ENCODE measurements at places on chromosomes 12 and 14.

GRCh38 chr14:30607156-30607780 is 14.9 kb upstream of the SCFD1 start:
- no peak for DNase-seq

GRCh38 chr12:108418164-108418890 is 79.2 kb upstream of the CMKLR1 start:
- no peak for DNase-seq

DNA sequence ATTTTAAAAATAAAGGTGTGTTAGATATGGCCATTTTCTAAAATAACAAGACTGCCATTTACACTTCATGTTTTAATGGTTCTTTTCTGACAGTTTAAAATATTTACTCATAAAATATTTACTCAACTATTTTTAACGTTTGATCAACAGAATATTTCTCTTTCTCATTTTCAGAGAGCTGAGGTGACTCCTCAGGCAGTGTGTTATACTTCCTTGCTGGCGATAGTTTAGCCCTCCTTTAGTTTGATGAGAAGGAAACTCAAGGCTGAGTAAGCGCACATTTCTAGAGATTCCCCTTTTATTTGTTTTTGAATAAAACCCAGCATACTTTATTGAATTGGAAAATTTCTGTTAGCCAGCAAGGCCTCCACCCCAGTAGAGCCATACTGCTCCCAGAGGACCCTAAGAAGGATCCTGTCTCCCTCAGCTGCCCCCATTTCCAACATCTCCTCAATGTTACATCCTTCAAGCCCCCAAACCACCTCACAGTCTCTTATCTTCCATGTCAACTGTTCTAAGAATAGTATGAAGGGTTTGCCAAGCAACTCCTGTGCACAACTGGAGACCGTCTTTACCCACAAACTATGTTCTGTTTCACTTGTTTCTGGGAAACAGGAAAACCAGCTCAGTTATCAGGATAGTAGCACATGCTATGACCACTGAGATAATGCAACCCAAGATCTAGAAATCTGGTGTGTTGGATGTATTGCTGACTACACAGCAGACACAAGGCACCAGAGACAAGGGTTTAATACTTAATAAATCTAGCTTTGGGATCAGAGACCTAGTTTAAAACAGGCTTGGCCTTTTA is 129.5 kb downstream of the STXBP6 start:
- no peak for DNase-seq

- DNase-seq = no peak
Observed at GRCh38 chr12:131959116-131959515, 9.4 kb downstream of the EP400 start.

DNA sequence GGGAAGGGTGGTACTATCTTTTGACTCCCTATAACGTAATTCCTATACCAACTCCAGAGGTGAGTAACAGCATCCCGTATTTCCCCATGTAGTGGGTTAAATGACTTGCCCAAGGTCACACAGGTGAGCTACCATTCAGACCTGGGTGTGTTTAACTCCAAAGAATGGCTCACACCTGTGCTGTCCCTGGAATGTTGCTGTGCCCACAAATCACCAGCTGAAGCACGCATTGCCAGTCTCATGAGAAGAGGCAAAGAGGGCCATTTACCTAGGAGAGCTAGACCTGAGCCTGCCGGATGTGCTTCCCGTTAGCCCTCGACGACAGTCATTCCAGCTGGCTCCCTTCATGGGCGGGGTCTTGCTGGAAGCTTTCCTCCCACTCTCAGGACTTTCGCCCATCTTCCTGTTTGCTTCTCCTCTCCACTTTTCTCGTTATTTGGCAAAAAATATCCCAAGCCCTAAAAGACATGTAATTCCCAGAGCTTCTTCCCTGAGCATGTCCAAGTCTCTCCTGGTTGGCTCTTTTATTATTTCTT is 106.6 kb upstream of the VASH1 start:
- DNase-seq = no peak

- DNase-seq = no peak
Observed at GRCh38 chr12:69476276-69477017, 6.3 kb downstream of the FRS2 start.

DNA sequence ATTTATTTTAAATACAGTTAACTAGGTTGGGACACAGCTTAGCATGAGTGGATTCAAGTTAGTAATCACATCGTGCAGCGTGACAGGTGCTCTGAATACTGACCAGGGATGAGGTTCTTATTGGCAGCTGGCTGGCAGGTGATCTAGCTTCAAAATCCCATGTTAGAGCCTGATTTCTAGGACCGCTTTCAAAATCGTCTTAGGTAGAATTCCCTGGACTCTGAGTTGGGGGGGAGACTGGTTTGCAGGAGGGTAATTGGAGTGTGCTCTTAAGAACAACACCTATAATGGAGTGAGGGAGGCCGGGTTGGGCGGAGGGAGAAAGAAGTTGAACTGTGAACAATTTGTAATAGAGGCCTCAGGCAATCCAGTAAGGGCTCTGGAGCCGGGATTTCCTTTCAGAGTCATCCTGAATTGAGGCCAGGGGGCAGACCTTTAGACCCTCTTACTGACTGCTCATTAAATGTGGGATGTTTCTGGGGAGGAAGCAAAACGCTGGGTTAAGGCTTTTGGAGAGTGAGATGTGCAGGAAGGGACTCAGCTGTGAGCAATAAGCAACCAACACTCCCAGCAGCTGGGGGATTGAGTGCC is 874 bp upstream of the YARS2 start:
- DNase-seq = no peak

- DNase-seq = no peak
Observed at GRCh38 chr14:104877066-104877805, 12.2 kb downstream of the CEP170B start.

DNA sequence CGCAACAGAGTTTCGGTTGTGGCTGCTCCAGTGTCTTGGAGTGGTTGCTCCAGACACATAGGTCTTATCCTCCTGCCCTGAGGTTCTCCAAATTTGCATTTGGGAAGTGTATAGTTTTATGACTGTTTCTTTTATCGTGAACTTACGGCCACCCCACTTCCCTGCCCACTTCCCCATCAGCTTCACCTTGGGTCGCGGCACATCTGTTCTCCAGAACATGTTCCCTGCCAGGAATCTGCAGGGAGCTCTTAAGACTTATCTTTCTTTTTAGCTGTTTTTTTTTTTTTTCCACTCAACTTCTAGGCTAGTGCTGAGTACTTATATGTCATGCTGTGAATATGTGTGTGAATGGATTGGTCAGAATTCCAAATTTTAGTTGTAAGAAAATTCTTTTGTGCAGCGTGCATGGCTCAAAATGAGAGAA is 75.4 kb downstream of the ETV6 start:
- no peak for DNase-seq

DNA sequence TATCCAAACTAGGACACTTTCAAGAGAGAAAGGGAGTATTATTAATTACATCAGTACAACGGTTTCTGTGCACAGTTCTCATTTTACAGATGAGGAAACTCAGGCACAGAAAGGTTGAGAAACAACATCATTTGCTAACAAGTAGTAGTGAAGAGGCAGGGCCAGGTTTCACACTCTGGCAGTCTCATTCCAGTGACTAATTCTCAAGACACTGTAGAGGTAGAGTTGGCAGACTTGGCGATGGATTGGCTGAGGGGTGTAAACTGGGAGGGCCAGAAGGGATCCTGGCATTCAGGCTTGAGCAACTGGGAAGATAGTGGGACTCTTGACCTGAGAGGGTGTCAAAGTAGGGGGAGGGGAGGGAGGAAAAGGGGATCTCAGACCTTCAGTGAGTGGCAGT is 73.8 kb upstream of the BDKRB2 start:
- DNase-seq = no peak

GRCh38 chr12:68352067-68352466 is 19.9 kb upstream of the MDM1 start:
- no peak for DNase-seq

DNA sequence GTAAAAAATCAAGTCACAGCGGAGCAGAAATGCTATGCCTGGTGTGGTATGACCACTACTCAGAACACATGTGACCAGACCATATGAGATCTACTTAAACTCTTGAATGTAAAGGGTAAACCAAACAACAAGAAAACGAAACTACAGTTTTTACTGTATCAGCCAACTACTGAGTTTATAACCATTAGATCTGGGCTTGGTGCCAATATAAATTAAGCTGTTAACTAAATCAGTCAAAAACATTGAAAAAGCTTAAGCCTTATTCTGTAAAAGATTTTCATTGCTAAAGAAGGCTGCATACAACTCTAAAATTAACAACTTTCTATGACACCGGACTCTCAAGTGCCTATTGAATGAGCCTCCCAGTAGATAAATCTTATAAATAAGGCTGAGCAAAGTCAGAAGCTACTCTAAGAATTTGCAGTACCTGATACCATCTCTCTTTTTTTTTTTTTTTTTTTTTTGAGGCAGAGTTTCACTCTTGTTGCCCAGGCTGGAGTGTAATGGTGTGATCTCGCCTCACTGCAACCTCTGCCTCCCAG is 35.4 kb downstream of the SPTLC2 start:
- DNase-seq = peak; percentile 40

GRCh38 chr14:73424453-73424852 is 33.9 kb downstream of the NUMB start:
- DNase-seq = no peak

DNA sequence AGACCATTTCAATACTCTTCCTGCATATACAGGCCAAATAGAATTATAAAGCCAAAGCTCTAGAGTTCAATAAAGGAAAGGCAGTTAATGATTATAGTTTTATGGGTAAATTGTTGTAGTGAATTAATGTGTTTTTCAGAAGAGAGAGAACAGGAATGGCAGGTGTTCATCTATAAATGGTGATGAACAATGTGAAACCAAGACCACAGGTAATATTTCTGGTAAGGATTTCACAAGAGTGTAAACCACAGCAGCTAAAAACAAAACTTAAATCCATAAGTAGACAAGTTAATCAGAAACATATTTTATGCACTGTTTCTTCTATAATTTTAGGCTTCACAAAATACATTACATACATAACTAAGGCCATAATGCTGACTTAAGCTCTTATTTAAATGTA is 204.4 kb downstream of the SYT1 start:
- no peak for DNase-seq

GRCh38 chr12:91183551-91183950 is 934 bp upstream of the DCN start:
- DNase-seq = no peak

GRCh38 chr12:5197131-5197530 is 153.5 kb downstream of the KCNA5 start:
- DNase-seq = no peak

DNA sequence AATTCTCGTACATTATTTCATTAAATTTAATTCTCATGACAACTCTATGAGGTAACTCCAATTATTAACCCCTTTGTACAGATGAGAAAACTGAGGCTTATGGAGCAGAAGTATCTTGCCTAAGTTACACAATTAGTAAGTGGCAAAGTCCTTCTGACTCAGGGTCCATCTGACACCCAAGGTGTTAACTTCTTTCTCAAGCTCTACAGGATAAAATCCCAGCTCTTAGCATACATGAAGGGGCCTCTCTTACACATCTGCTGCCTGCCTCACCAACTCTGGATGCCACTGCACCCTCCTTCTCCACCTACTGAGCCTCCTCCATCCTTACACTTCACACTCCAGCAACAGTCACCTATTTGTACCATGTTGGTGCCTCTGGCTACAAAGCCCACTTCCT is 4.3 kb upstream of the KRT72 start:
- no peak for DNase-seq

GRCh38 chr14:38199076-38199475 is 8.6 kb upstream of the SSTR1 start:
- no peak for DNase-seq

DNA sequence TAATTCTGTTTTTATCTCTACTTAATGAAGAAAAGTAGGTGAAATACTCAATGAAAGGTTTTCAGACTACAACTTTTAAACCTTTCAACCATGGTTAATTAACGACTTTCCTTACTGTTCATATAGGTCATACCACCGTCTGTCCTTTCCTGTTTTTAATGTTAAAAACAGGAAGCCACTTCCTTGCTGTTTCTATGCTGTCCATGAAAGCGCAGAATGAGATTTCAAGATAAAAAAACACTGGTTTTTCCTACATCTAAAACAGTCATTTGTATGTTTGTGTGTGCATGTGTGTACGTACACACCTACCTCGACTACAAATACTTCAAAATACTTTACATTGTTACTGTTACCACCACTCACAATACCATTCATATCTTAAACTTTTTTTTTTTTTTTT is 27.3 kb downstream of the SPTLC2 start:
- DNase-seq = no peak

DNA sequence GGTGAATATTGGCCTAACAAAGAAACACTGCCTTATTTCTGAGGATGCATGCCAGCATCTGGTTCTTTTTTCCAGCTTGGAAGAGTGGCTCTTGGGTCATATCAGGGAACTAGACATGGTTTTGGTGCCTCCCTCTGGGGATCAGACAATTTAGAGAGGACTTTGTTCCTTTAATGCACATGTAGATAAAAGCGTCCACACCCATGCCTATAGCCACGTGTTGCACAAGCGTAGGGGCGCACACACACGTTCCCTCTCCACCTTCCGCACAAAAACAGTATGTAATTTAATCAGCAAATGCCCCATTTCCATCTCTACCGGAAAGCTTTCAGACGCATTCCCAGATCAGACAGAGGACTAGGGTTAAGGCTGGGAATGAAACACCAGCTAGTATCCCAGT is 61.7 kb upstream of the RIC8B start:
- no peak for DNase-seq

GRCh38 chr14:100025111-100025510 is 40.1 kb upstream of the EVL start:
- no peak for DNase-seq

DNA sequence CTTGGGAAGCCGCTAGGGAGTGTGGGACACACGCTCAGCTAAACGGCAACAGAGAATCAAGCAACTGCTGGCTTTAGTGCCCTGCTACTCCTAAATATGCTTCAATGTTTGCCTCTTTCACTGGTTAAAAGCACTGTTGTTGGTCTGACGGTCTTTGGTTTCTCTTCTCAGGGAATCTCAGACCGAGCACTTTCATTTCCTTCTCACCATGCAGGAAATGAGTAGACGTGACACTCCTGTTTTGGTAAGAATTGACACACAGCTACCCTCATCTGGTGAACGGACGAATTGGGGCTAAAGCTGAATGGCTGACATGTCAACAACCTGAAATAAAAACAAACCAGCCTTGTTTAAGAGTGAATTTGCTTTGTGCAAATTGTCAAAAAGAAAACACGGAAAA is 57.5 kb upstream of the PIWIL1 start:
- no peak for DNase-seq

GRCh38 chr14:69335371-69335771 is 62.7 kb downstream of the ERH start:
- DNase-seq = no peak

DNA sequence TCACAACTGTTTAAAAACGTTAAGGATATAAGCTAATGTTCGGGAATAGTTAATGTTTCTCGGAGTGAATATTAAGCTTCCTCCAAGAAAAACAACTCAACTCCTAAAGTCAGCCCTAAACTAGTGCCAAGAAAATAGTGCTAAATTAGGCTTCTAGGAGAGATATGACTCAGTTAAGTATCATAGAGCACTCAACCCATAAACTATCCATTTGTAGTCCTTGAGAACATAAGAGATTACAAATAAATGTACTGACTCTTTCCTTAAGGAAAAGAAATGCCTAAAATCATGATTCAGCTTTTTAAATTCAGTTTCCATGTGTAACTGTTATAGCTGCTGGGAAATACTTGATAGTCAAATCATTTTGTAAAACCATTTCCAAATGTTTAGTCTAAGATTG is 117.1 kb downstream of the HMGA2 start:
- DNase-seq = no peak

Measured in CD4-positive, alpha-beta T cell treated with Interleukin-4 for 4 hours (primary cell).